ENCODE measurements at places on chromosomes 11 and 22.

GRCh38 chr11:42870480-42870879 is 441.3 kb upstream of the API5 start:
- no peak for DNase-seq

DNA sequence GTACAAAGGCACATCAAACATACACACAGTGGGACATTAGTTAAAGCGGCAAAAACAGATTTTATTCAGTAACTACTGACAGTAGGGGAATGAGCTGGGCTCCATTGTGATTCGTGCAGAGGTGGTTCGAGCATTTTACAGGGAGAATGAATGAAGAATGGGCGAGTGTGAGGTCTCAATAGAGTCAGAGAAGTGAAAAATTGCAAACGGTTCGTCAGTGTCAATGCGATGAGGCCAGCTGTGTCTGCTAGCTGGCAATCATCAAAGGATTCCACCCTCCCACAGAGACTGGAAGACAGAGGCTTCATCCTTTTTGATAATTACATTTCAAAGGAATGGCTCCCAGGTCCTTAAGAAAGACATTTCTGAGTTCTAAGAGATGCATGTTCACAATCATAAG is 17.4 kb downstream of the OR4D9 start:
- no peak for DNase-seq

DNA sequence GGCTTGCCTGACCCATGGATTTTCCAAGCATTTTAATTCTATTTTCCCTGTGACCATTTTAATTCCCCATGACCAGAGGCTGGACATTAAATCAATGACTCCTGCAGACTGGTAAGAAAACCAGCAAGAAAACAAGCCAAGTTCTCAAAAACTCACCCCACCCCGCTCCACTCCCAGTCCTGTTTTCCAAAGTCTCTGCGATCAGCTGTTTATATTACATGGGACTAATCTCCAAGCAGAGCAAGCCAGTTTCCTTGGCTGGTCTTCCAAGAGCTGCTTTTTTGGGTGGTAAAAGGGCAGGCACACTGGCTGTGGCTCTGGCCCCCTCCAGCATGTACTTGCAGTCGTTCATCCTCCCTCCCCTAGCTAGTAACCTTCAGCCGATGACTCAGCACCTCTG is 97.9 kb downstream of the RRAS2 start:
- DNase-seq: no peak

- DNase-seq: no peak
Measured at GRCh38 chr11:19237813-19238212, 2.9 kb downstream of the E2F8 start.

DNA sequence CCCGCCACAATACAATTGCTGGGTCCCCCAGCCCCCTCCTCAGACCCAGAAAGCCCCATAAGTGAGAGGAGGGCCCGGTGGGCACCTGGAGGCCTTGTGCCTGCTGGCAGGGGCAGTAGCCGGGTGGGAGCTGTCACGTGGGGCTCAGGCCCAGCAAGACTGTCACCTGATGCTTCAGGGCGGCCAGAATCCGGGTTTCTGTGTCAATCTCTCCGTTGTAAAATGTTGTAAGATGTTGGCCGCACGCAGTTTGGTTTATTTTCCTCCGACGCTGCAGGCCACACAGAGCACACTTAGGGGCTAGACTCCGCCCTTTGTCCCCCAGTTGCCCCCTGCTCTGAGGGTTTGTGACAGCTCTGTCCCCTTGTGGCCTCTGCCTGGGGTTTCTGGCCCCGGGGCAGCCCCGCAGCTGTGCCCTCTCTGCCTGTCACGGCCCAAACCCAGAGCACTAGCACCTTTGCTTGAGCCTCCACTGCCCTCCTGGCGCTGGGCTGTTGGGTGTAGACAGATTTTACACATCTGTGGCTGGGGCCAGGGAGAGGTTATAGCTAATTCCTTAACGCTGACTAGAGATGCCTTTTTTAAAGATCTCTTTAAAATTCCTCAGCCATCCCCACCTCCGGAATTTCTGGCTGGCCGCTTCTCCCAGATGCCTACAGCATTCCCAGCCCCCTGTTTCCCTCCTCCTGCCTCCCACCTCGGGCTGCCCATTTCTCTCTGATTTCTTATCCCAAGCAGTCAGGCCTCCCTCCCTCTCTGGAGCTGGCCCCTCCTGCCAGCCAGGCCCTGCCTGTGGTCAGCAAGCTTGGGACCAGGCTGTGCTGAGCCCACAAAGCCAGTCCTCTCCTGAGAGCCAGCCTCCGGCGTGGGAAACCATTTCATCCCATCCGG is 3.2 kb upstream of the PRR5 start:
- DNase-seq: no peak

GRCh38 chr22:47600281-47600680 is 837.8 kb downstream of the TBC1D22A start:
- DNase-seq: no peak

GRCh38 chr11:124098141-124098540 is 17.1 kb upstream of the VWA5A start:
- DNase-seq: no peak

- DNase-seq: no peak
Measured at GRCh38 chr22:42702675-42703074, 18.0 kb downstream of the A4GALT start.

- DNase-seq: no peak
Measured at GRCh38 chr11:73464347-73464746, 88.1 kb downstream of the RELT start.

- no peak for DNase-seq
Measured at GRCh38 chr11:69211920-69212797, 56.4 kb downstream of the SMIM38 start.

GRCh38 chr11:44779736-44780520 is 53.2 kb downstream of the TSPAN18 start:
- DNase-seq: no peak

- DNase-seq: no peak
Measured at GRCh38 chr11:82577246-82577645, 156.4 kb downstream of the FAM181B start.
